Globus pallidus (tissue), 1 donor: ENCODE measurements at places on chromosomes 3 and 15.
A peak's percentile ranks its signal among the peaks of the same experiment; 100 is the strongest.

DNA sequence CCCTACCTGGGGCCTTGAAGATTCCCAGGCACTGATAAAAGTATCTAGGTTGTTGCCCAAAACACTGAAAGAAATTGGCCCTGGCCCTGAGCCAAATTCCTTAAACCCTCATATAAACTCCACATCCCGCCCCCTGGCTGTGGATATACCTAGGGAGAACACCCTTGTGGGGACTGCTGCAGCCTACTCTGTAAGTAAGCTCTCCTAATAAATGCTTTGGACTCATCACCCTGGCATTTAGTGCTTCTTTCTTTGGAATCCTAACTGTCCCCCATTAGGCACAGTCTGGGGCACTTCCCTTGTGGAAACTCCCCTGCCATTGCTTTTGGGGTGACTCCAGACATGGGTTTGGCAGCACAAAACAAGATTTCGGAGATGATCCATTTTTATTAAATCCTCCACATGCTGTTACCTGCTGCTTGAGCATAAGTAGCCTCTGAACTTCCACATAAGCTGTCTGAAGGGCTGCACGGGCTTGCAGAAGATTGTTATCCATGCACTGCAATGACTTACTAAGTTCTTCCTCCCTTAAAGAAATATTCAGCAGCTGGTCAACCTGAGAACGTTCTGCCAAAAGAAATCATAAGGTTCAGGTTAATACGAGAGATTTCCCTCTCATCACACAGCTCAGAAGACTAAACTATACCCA, 46.4 kb downstream of the ZNF106 start:
- DNase-seq: no peak

DNA sequence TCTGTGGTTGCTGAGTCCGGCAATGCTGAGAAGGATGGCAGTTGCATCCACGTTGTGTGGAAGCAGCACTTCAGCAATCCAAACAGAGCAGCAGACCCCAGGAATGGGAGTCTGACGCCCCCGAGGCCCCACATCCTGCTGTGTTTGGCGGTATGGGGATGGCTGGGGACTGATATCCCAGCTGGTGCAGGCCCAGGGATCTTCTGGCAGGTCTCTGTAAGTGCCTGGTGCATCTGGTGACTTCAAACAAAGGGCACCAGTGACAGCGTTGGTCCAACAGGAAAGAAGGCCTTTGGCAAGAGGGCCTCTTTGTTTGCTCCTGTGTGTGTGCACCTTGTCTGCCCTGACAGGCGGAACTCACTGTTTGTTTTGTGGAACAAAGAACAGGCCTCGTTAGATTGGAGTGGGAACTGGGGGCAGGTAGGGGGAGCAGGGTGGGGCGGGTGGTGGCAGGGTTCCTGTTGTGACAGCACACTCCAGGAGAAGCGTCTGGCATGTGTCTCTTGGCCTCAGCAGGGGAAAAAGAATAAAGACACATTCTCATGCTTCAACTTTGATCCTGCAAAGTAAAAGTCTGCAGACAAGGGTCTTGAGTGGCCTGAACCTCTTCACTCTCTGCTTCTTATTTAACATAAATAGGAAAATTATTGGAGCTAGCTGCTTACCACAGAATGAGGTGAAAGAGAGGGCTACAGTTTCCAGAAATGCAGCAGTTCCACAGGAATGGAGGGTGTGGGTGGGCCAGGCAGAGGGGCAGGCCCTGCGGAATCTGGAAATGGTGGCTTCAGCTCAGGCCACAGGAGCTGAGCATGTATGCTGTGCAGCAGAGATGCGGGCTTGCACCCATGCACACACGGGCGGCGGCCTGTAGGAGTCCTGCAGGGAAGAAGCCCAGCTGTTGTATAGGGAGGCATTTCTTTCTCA, 94.5 kb upstream of the MYZAP start:
- DNase-seq: no peak

- peak; percentile 80 for DNase-seq
These were observed 31.5 kb upstream of the LDHAL6B start for GRCh38 chr15:59174835-59175831.

DNA sequence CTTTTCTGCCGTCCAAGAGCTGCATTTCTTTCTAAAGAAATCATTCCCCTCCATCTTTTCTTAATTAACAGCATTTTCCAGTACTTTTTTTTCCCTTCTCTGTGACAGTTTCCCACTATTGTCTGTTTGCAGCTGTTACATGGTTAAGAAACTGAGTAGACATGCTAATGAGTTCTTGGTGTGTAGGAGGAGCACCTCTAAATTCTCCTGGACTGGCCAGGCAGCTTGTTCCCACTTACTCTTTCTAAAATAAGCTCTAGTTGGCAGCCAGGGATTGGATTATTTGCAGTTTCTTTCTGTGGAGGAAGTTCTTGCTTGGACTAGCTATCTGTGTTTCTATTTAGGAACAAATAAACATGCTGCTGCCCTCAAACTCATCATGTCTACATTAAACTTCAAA, 235.1 kb upstream of the GAP43 start:
- DNase-seq: no peak

- no peak for DNase-seq
These were observed 260.7 kb downstream of the NSUN3 start for GRCh38 chr3:94323596-94323995.

GRCh38 chr3:143001369-143002082, at the start of gene U2SURP:
Gene U2SURP, plus strand, starts transcription at chr3:143001570. Its CDS starts 59 bp downstream, at chr3:143001629.
- DNase-seq: peak; percentile 98

DNA sequence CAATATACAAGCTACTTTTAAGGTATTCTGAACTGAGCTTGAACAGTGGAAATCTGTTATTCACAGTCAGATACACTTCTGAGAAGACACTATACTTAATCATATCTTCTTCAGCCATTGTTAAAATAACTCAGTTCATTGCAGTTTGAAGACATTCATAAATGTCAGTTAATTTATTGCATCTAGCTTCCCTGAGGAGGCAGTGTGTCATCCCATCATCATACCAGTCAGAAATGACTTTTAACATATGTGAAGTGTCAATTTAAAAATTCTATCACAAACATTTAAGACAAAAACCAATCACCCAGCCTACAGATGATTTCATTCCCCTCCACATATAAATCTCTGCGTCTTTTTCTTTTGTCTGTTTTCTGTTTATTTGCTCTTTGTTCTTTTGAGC, 7.5 kb downstream of the TMEM207 start:
- no peak for DNase-seq

- no peak for DNase-seq
These were observed 157.5 kb upstream of the CHRM5 start for GRCh38 chr15:33810806-33811205.

DNA sequence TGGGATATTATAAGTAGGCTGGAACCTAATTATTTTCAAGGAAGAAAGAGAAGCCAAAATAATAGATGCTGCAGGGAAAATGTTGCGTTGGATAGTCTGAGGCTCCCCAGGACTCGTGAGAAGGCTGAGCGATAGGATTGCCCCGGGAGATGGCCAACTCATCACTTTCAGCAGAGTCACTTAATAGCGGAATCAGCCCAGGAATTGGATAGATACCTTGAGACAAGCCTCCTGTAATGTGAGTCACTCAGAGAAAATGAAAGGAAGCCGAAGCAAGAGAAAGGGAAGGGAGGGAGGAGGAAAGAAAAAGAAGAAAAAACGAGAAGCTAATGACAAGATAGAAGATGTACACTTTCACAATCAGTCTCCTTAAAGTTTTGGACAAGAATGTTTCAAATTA, 94.3 kb downstream of the SQOR start:
- no peak for DNase-seq

DNA sequence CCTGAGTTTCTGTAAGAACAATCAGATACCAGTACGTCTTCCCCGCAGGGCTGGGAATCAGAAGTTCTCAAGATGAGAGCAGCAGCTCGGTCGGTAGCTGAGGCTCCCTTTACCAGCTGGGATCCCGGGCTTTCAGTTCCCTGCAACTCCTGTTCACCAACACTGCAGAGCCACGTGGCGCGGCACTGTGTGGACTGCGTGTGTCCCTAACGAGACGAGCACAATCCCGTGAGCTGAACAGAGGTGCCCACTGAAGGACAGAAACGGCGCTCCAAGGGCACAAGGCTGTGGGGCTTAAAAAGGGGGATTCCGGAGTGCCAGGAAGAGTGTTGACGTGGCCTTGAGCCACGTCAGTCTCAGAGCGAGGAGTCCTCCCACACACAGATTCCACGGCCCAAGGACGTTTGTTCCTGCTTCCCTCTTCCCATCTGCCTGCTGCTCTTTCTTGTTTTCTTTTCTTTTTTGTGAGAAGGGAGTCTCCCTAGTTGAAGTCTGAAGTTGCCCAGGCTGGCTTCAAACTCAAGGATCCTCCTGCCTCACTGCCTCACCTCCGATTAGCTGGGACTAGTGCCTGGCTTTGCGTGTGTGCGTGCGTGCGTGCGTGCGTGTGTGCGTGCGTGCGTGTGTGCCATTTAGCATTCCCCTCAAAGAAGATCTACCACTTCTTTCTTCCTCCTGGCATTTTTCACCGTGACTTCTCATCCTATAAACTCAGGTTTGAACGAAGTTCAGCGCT, 37.1 kb upstream of the RPL35A start:
- no peak for DNase-seq

GRCh38 chr3:69248436-69248835, 126.0 kb upstream of the LMOD3 start:
- DNase-seq: peak; percentile 22

DNA sequence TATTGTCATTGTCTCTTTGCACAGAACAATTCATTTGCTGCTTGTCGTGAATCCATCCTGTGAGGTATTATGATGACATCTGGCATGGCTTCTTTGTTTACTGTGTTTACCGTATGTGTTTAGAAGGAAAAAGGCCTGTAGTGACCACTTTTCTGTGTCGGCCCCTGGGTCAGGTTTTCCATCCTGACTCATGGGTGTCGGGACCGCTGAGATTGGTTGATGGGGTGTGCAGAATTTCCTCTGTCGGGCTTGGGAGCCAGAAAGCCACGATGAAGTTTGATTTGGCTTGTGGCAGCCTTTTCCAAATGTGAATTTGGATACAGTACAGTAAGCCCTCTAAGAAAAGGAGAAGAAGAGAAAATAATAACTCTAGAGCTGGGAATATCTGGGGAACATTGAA, 113.5 kb downstream of the FNDC3B start:
- DNase-seq: no peak

- no peak for DNase-seq
These were observed 52.3 kb upstream of the KLHL25 start for GRCh38 chr15:85847031-85847430.
